ENCODE measurements at places on chromosomes 16 and 17.

DNA sequence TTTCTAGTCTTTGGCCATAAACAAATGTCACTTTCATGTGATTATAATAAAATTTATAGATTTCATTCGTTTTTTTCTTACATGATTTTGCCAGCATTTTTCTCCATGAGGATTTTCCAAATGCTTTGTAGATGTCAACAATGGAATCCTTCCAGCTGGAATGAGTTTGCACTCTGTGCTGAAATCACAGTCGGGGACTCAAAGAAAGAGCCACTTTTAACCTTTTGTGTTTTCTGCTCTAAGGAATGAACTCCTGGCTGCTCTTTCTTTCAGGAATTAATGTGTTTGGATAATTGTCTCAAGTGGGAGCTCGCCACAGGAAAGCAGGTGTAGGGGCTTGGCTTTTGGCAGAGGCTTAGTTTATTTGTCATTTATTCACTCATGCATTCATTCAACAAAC lies 372.3 kb upstream of the SALL1 start:
- DNase-seq, result no peak

- DNase-seq, result peak; percentile 61
These were observed 5.0 kb upstream of the ALDH3A1 start for GRCh38 chr17:19753051-19753509.

DNA sequence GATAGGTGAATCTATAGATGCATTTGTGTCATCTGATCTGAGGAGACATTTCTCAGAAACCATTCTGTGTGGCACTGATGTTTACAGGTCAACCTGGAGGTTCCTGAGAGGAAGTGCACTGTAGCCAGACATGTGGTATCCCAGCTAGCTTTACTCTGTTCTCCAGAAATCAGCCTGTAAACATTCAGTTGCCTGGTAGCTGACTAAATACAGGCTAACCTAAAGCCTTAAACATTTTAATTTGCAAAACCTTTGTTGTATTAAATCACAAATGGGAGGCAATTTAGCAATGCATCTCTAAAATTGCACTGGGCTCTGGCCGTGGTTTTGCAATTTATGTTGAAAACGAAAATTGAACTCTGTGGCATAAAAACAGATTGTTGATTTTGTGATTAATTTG lies 207.6 kb downstream of the FTO start:
- DNase-seq, result no peak

DNA sequence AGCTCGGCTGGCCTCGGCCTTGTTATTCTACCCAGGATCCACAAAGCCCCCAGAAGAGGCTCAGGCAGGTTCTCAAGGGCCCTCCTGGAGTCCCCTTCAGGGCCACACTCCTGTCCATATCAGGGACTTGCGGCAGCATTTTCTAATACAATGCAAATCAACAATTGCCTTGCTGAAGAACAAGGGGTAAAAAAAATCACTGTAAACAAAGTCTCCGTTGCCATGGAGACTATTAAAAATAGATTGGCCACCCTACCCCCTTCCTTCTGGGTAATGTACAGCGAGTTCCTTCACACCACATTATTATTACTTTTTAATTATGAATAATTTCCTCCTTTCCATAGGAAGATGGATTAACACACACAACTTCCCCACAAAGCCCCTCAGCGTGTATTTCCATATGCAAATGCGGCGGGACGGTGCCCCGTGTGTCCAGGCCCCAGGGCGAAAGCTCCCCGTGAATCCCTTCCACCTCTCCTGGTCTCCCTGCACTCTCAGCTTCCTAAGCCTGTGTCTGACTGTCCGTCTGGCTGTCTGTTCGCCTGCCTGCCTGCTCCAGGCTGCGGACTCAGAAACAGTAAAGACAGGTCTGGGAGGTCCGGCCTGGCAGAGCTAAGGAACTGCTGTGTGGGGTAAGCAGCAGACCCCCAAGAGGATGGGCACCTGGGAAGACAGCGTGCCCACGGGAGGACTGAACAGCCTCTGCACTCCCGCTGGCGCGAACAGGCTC lies 196.6 kb downstream of the RBFOX3 start:
- DNase-seq, result no peak

DNA sequence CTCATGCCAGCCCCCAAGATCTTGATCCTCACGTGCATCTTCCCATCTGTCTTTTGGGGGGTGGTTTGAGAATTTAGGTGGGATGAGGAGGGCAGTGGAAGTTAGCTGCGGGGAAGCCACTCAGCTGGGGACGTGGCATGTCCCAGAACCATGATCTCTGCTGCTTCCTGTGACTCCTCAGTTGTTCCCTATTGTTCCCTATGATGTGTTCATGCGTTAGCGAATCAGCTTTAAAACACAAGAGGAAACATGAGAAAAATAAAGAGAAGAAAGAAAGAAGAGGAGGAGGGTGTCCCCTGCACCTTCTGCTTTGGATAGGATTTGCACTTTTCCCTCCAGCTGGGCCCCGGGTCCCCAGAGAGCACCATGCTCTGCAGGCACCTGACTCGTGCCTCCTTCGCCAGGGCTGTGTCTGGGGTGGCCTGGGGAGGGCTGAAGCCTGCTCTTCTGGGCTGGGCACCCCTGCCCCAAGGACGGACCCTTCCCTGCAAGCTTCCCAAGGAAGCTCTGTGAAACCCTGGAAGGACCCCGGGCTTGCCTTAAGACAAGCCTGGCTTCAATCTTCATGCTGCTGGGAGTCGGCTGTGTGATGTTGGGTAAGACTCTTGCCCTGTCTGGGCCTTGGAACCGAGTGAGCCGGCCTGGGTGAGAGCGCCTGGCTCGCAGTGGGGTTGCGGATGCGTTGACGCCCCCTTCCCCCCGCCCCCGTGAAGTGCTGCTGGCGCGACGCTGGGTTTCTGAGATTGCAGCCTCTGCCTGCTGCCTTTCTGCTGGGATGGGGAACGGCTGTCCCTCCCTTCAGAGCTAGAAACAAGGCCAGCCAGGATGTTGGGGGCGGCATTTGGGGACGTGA lies 62.8 kb upstream of the CIBAR2 start:
- no peak for DNase-seq

- no peak for DNase-seq
These were observed 45.6 kb downstream of the TIMM22 start for GRCh38 chr17:1042486-1042885.

DNA sequence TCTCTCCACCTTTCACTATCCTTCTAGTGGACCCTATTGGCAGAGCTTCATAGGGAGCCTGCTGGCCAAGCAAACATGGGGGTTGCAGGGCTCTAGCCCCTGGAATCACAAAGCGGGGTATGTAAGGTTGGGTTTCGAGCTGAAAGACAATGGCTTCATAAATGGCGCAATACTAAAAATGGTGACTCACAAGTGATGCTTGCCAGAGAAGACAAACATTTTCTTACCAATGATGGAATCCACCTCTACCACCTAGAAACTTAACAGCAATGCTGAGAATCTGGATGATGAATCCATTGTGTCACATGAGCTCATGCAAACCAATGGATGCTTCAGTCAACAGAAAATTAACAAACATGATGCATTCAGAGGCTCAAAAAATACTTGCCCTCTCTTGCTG lies 375.3 kb upstream of the PSMD7 start:
- DNase-seq, result no peak

DNA sequence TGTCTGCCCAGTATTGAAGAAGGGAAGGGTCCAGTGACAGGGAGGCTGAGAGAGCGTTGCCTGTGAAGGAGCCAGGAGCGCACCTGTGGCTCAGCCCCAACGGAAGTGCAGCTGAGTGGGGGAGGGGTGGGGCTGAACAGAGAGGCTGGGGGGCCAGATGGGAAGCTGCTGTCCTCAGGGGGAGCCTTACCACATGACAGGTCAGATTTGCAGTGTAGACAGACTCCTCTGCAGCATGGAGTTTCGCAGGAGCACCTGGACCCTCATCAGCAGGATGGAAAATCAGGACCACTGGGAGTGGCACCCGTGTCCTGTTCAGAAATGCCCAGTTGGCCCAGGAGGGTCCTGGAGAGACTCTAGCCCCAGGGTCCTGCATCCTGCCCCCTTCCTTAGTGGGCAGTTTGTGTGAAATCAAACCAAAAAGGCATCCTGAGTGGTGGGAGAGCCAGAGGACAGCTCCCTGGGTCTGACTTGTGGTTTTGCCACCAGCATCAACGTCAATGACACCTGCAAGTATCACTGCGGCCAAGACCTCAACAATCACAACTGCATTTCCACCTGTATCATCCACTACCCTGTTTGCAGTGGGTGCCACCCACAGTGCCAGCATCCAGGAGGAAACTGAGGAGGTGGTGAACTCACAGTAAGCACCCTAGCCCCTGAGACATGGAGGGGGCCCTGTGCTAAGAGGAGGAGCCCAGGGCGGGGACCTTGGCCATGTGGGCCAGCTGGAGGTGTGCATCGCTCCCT lies 7.8 kb downstream of the CD300A start:
- no peak for DNase-seq

- DNase-seq, result no peak
These were observed 767 bp downstream of the ATP2C2 start for GRCh38 chr16:84369105-84369504.

DNA sequence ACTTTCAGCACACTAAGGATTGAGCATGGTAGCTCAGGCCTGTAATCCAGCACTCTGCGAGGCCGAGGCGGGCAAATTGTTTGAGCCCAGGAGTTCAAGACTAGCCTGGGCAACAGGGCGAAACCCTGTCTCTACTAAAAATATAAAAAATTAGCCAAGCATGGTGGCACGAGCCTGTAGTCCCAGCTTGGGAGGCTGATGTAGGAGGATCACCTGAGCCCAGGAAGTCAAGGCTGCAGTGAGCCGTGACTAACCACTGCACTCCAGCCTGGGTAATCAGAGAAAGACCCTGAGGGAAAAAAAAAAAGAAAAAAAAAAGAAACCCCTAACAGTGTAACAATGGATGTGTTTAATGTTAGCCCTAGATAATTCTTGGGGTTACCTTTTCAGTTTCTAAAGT lies 24.0 kb downstream of the PARN start:
- no peak for DNase-seq

- no peak for DNase-seq
These were observed 7.2 kb downstream of the PLA2G15 start for GRCh38 chr16:68252383-68252782.

DNA sequence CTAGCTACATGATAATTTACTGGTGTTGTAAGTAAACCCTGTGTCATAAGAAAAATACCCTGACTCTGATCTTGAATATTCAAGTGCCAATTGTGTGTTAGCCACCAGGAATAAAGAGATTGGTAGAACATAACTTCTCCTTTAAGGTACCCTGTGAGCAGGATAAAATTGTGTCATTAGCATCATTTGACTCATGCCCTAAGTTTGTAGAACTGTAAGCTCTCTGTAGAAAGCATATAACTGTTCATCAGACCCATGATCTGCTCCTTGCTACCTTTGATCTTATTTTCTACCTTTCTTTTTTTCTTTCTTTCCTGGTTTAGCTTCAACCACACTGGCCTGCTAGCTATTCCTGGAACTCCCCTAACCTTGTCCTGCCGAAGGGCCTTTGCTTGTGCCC lies 35.8 kb downstream of the PTRH2 start:
- no peak for DNase-seq

GRCh38 chr16:3148256-3149192 lies 13.7 kb downstream of the ZNF213 start:
- DNase-seq, result no peak

DNA sequence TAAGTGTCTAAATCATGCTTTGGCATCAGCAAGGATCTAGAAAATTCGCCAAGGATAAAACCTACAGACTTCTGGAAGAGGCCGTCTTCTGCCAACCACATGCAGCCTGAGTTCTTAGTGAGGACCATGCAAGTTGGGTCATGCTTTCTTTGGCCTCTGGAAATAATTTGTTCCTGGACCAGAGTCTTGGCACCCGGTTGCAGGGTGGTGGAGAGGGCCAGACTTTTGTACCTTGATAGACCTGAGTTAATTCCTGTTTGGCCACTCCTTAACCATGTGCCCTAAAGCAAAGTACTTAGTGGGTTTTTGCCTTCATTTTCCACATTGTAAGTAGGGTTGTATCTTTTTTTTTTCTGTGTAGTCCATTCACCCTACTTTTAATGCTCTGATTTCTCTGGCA lies 283.4 kb upstream of the IRX5 start:
- DNase-seq, result no peak

GRCh38 chr17:34665150-34665806 lies 85.9 kb downstream of the TMEM132E start:
- no peak for DNase-seq

GRCh38 chr17:17382971-17383370 lies 79.8 kb downstream of the NT5M start:
- no peak for DNase-seq

DNA sequence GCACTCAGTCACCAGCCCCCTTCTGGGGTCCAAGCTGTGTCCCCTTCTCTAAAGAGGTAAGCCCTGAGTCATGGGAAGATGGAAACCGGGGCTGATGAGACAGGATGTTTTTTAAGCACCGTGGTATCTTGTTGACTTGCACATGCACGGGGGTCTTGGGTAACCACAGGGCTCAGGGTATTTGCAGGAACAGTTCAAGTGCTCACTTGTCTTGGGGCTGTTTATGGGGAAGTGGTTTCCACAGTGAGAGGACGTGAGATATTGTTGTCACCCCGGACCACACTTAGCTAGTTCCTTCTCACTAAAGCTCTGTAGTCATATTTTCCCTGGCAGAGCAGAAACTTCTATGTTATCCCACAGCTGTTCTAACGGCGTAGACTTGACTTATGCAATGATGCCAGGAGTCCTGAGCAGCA lies 7.7 kb downstream of the CCL3L1 start:
- DNase-seq, result no peak

DNA sequence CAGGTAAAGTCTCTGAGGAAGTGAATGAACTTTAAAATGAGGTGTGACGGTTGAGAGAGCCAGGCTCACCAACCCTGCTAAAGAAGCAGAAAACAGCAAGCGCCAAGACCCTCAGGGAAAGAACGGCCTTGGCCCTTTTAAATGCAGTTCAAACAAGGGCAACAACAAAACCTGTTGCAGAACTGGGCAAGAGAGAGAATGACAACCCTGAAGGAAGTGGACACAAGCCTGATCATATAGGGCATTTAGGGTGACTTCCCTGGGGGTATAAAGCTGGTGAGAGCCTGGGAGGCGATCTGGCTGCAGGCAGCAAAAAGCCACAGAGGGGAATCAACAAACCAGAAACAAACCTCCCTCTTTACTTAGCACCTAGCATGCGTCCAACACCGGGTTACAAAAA lies 1.0 kb downstream of the CPPED1 start:
- no peak for DNase-seq

DNA sequence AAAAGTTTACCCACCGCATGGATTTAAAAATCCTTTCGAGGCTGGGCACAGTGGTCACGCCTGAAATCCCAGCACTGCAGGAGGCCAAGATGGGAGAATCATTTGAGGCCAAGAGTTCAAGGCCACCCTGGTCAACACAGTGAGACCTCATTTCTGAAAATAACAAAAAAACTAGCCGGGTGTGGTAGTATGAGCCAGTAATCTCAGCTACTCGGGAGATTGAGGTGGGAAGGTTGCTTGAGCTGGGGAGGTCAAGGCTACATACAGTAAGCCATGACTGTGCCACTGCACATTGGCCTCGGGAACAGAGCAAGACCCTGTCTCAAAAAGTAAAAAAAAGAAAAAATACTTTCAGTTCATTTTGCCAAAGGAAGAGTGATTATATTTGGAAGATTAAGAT lies 12.7 kb downstream of the GNA13 start:
- no peak for DNase-seq

DNA sequence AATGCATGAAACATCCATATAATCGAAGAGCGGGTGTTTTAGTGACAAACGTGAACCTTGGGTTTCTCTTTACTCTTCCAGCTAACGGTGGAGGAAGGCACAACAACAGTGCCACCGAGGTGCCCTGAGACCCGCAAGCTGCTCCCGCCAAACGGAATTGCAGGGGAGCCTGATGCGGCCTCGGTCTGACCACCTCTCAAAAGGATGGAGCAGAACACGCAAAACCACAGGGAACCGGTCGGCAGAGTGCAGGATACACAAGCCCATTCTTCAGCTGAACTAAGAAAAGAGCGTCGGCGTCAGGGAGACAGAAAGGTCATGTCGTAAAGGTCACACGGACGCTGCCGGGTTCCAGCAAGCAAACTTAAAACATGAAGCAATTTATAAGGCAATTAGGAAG lies 109.5 kb upstream of the ZNF750 start:
- DNase-seq, result no peak

Measured in Panc1 (cell line).